ENCODE measurements at places on chromosomes 4 and X. TPM values are rescaled to one million over a fixed set of nuclear protein-coding genes. Genes with fewer than 3 reads are reported as not detected.

DNA sequence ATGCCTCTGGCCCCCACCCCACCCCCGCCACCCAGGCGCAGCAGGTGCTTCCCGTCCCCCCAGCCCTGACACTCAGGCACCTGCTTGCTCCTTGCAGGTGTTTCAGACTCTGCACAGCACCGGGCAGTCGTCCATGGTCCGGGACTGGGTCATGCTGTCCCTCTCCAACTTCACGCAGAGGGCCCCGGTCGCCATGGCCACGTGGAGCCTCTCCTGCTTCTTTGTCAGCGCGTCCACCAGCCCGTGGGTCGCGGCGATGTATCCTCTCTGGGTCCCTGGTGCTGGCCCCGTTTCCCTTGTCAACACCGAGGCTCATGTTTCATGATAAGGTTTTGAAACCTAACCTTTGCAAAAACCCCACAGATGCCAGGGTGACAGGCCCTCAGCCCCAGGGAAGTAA lies 10.2 kb upstream of the MSANTD1 start:
- DNase-seq: no peak

- DNase-seq: no peak
Measured at GRCh38 chrX:153406011-153406410, 4.9 kb upstream of the PNMA6E start.

GRCh38 chr4:130395871-130396270 lies 1299.9 kb downstream of the C4orf33 start:
- DNase-seq: no peak

GRCh38 chr4:20723019-20723418 lies 22.8 kb downstream of the PACRGL start:
- no peak for DNase-seq

GRCh38 chrX:154526901-154527675 lies 11.1 kb upstream of the FAM3A start:
- DNase-seq: peak; percentile 75

DNA sequence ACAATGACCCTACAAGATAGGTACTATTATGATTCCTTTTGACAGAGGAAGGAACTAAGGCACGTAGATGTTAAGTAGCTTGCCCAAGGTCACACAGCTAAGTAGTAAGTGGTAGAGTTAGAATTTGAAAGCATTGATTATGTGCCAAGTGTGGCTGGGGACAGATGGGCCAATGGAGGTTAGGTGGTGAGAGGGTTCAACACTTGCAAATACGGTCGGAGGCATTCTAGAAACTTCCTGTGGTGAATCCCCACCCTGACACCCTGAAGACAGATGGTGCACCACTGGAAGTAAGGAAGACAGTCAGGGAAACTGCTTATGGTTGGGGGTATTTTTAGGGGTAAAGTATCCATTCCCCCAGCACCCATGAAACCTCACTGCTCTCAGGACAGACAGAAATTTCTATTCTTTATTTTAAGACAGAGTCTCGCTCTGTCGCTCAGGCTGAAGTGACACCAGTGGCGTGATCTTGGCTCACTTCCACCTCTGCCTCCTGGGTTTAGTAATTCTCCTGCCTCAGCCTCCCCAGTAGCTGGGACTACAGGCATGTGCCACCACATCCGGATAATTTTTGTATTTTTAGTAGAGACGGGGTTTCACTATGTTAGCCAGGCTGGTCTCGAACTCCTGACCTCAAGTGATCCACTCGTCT lies 142.5 kb downstream of the RASL11B start:
- DNase-seq: no peak

TCP11X1 gene
- total RNA-seq: not detected

DNA sequence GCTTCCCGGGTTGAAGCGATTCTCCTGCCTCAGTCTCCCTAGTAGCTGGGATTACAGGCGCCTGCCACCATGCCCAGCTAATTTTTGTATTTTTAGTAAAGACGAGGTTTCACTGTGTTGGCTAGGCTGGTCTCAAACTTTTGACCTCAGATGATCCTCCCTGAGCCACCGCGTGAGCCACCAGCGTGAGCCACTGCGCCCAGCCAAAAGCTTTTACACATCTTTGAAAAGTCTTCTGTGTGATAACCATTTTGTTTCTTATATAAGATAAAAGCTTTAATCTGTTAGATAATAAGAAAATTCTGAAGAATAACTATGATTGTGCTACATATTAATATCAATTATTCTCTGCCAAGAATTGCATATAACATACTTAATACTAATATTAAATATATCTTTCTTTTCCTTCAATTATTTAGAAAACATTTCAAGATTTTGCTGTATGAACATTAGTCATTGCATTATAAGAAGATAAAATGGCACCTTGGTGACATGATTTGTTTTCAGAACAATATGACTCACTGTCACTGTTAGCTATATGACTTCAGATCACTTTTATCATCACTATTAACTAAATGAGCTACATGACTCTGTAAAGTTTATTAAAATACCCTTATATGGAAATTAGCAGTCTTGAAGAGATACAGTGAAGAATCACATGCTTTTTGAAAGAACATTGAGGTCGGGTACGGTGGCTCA lies 33.4 kb downstream of the RUFY3 start:
- DNase-seq: no peak

FAM9B gene
- total RNA-seq: not detected

DNA sequence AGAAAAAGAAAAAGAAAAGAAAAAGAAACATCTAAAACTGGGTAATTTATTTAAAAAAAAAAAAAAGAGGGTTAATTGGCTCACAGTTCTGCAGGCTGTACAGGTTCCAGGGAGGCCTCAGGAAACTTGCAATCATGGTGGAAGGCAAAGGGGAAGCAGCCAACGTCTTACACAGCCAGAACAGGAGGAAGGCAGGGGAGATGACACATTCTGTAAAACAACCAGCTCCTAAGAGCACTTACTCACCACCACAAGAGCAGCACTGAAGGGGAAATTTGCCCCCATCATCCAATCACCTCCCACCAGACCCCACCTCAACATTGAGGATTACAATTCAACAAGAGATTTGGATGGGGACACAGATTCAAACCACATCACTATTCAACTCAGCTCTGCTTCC lies 36.8 kb upstream of the TMEM184C start:
- DNase-seq: no peak

GAGE1 gene
- total RNA-seq: not detected

GRCh38 chr4:11297627-11298026 lies 131.1 kb downstream of the HS3ST1 start:
- DNase-seq: no peak

PDCL2 gene
- total RNA-seq: not detected

SLC2A9 gene
- total RNA-seq: 9.5 TPM

DNA sequence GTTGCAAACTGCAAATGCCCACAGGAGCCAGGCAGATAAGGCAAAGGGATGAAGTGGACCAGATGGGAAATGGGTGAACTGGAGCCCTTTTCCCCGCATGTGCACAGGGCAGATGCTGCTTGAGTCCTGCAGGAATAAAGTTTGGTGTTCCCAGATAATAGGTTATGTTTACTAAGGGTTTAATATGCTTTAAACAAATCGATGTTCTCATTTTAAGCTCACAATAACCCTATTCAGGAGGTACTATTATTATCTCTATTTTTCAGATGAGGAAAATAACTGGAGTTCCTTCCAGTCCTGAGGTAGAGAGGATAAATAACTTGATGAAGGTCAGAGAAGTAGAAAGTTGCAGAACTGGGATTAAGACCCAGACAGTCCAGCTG lies 77.3 kb downstream of the LRRC66 start:
- no peak for DNase-seq

TRIM75 gene
- not detected for total RNA-seq

DNA sequence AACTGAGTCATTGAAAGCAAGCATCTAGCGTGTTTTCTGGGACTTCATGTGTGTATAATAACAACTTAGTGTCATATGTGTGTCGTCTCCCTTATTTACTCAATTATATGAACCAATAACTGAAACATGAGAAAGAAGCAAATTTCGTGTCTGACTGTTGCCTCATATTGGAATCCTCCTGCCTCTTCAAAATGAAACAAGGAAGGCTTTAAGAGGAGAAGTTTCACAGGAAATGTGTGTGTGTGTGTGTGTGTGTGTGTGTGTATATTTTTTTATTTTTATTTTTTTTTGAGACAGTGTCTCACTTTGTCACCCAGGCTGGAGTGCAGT lies 145.8 kb upstream of the SFRP2 start:
- no peak for DNase-seq

DNA sequence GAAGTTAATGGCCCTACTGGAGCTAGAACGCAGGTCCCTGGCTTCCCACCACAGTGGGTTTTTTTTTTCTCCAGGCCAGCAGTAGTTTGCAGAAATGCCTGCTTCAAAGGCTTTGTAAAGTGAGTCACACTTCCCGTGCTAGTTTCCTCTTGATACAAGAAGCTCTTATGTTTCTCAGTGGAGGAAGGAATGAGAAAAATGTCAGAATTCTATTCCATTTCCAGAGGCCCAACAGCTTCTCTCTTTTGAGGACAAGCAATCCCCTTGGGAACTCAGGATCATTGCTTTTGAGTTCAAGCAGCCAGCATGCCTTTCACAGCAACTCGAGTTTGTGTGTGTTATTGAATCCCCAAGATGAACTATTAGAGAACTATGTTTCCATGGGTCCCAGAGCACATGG lies 134.3 kb downstream of the GUCY2F start:
- DNase-seq: no peak

GRCh38 chrX:24377911-24378468 lies 17.6 kb downstream of the SUPT20HL1 start:
- DNase-seq: no peak

DNA sequence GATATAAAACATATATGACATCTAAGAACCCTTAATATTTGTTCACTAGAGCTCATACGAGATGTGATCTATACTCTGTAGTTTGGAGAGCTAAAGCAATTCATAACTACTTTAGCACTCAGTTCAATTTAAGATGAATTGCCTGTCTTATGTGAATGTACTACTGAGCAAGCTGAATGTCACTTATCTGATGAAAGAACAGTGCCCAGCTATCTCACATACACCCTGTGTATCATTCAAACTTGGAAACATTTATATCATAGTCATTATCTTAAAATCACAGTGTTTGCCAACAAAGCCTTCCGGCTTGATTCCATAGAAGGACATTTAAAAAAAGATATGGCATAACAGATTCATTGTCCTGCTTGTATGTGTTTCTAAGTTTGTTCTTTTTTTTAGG lies 639.6 kb downstream of the CCSER1 start:
- no peak for DNase-seq

DNA sequence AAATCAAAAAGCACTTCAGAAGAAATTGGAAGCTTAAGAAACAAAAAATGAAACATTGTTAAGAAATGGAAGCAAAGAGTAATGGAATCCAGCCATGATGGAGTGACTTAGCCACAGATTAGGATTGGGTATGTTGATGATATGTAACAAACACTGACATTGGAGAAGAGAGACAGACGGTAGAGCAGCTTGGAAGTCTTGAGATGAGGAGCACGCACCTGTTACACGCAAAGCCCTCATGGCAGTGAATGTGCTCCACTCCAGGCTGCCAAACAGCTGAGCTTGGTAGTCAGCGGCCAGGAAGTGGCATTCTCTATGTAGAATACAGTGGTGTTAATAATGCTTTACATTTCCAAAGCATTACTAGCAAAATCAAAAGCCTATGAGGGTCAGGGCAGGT lies 56.9 kb upstream of the GPRIN3 start:
- DNase-seq: no peak

- DNase-seq: no peak
Measured at GRCh38 chr4:122842984-122843531, 16.4 kb downstream of the FGF2 start.

- DNase-seq: no peak
Measured at GRCh38 chrX:47181301-47181700, 12.3 kb upstream of the UBA1 start.

SETD7 gene
- 100 TPM for total RNA-seq

- DNase-seq: no peak
Measured at GRCh38 chr4:79603681-79604080, 195.7 kb upstream of the GK2 start.

DNA sequence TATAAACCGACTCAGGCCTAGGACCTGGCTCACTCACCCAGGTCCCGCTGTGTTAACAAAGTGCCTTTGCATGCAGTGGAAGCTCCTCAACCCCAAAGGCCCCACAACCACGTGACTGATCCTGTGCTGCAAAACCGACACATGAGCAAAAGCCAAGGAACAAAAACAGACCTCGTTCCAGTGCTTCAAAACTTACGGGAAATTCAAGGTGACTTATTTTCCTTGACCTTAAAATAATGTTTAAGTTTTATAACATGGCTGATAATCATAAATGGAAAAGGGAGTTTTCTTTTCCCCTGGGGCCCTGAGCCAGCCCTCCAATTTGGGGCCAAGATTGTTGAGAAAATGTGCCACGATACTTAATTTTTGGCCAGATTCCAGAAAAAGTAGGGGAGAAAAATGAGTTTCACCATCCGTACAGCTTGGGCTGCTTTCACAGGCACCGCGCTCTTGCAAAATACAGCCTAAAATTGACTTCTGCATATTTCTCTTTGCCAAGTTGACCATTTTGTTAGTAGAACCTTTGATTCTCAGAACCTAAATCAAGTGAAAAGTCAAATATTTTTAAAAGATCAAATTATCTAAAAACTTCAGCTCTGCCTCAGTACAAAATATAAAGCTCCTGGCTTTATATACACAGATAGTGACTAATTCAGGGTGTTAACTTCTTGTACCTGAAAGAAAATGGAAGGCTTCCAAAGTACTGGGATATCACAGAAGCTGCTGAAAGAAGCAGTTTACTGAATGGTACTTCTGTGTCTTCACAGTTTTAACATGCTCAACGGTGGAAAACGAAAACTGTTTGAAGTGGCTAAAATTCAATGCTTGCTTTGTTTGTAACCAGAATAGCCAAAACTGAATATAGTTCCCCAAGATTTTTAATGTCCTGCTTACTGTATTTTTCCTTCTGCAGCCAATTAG lies 93.8 kb downstream of the APBB2 start:
- peak; percentile 54 for DNase-seq

DNA sequence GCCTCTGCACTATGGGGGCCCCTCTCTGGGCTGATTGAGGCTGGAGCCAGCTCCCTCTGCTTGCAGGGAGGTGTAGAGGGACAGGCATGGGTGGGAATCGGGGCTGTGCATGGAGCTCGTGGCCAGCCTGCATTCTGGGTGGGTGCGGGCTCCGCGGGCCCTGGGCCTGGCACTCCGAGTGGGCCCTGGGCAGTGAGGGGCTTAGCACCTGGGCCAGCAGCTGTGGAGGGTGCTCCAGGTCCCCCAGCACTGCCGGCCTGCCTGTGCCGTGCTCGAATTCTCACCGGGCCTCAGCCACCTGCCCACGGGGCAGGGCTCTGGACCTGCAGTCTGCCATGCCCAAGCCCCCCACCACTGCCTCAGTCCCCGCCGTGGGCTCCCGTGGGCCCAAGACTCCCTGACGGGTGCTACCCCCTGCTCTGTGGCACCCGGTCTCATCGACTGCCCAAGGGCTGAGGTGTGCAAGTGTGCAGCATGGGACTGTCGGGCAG lies 681.2 kb downstream of the PDHA2 start:
- no peak for DNase-seq

GRCh38 chr4:127606823-127607222 lies 25.9 kb upstream of the INTU start:
- DNase-seq: no peak

- no peak for DNase-seq
Measured at GRCh38 chr4:57195622-57196021, 85.4 kb upstream of the IGFBP7 start.

DNA sequence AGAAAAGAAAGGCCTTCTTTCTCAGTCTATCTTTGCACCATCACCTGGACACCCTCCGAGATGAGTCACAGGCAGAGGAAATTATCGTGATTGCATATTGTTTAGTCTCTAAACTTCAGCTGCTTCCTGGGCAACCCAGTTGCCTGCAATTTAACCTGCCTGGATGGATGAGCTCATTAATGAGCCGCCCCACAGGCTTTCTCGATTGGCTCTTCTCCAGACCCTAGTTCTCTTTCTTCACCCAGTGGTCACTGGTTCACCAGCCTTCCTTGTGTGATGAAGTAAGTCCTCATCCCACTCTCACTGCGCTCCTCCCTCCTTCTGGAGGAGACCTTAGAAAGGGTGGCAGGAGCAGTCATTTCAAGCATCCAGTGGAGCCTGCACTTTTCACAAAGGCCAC lies 94.4 kb downstream of the SOWAHB start:
- peak; percentile 76 for DNase-seq
